ENCODE measurements at places on chromosomes 5 and 9. TPM values are rescaled to one million over a fixed set of nuclear protein-coding genes. Genes with fewer than 3 reads are reported as not detected.
A peak's percentile ranks its signal among the peaks of the same experiment; 100 is the strongest.

CA9 gene
- 1.3 TPM for polyA plus RNA-seq

STK32A gene
- 5.6 TPM for polyA plus RNA-seq

DNA sequence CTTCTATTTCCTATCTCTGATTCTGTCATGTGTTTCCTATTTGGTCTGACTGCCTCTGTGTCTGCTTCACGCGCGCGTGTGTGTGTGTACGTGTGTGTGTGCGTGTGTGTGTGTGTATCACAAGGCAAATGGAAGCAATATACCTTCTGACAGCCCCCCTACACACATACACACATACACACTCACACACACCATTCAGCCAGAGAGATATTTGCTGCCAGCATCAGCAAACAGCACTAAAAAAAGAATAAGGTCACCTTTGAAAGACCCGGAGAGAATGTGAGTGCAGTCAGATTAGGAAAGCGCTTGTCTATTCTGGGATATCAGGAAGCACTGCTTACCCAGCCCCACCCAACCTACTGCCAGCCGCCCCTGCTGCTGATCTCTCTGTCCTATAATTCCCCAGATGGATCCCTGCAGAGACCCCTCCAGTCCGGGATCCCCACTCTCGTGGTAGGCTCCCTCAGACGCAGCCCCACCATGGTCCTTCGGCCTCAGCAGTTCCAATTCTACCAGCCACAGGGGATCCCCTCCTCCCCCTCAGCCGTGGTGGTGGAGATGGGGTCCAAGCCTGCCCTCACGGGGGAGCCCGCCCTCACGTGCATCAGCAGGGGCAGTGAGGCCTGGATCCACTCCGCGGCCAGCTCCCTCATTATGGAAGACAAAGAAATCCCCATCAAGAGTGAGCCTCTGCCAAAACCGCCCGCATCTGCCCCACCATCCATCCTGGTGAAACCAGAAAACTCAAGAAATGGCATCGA is 45.7 kb downstream of the PLAC8L1 start:
- no peak for DNase-seq
- H3K4me1 ChIP-seq, result no peaks in the 10 kb centered on the region
- no peak overlapping the region for H3K4me3 ChIP-seq
- no peaks in the 10 kb centered on the region for H3K27me3 ChIP-seq
- H3K36me3 ChIP-seq, result no peaks in the 10 kb centered on the region

- no peaks in the 10 kb centered on the region for H3K4me1 ChIP-seq
- no peak overlapping the region for H3K27ac ChIP-seq
- no peak for DNase-seq
- no peak overlapping the region for H3K4me3 ChIP-seq
- no peaks in the 10 kb centered on the region for H3K27me3 ChIP-seq
These were observed 585 bp downstream of the NMUR2 start for GRCh38 chr5:152404494-152404893.

- no peak overlapping the region for H3K27ac ChIP-seq
- no peaks in the 10 kb centered on the region for H3K4me1 ChIP-seq
- no peaks in the 10 kb centered on the region for H3K36me3 ChIP-seq
- peak; percentile 74 for DNase-seq
- H3K27me3 ChIP-seq, result no peaks in the 10 kb centered on the region
These were observed 84.4 kb downstream of the INSYN2B start for GRCh38 chr5:169895926-169896325.

DNA sequence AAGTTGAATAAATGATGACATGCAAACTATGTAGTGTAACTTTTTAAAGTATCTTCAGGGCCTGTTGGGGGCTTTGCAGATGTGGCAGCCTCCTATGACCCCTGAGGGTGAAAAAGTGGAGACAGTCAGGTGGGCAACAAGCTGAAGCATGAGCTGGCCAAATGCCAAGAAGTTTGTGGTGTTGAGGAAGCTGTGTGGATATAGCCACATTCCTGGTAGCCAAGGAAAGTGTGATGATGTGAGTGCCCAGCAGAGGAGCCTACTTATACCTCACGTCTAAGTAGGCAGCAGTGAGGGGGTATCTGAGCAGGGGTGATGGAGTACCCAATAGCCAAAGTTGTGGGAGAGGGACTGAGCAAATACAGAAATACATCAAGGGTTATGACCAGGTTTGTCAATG is 621.2 kb upstream of the CDH6 start:
- H3K27me3 ChIP-seq, result no peaks in the 10 kb centered on the region
- H3K4me1 ChIP-seq, result no peaks in the 10 kb centered on the region
- no peaks in the 10 kb centered on the region for H3K36me3 ChIP-seq
- no peak overlapping the region for H3K27ac ChIP-seq
- DNase-seq, result no peak
- H3K4me3 ChIP-seq, result no peak overlapping the region

Data from left lung (tissue), 14 donors.